ENCODE measurements at places on chromosomes 4 and X. TPM values are rescaled to one million over a fixed set of nuclear protein-coding genes. Genes with fewer than 3 reads are reported as not detected.
A peak's percentile ranks its signal among the peaks of the same experiment; 100 is the strongest.

DNA sequence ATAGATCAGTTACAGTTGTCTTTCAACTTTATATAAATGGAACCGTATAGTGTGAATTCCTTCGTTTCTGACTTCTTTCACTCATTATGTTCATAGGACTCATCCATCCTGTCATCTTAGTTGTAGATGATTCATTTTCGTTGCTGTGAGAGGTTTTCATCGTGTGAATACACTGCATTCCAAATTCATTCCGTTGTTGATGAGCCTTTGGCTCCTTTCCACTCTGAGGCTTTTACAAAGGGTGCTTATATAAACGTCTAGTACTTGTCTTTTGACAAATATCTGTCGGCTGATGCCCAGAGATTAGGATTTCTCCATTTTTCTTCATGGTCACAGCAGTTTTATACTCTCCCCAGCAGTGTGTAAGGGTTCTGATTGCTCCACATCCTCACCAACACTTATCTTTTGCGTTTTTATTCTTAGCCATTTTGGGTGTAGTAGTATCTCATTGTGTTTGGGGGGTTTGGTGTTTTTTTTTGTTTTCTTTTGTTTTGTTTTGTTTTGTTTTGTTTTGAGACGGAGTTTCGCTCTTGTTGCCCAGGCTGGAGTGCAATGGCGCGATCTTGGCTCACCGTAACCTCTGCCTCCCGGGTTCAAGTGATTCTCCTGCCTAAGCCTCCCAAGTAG lies 48.6 kb downstream of the LRP2BP start:
- no peak overlapping the region for H3K4me3 ChIP-seq
- peak overlapping the region; percentile 89 for H3K27ac ChIP-seq
- H3K27me3 ChIP-seq: no peaks in the 10 kb centered on the region
- H3K4me1 ChIP-seq: peaks cover 18% of the 10 kb centered on the region

Gene KCNIP4
- not detected for total RNA-seq

Gene SEC24D
- total RNA-seq: 97.7 TPM

Gene UGT2B11
- total RNA-seq: not detected

DNA sequence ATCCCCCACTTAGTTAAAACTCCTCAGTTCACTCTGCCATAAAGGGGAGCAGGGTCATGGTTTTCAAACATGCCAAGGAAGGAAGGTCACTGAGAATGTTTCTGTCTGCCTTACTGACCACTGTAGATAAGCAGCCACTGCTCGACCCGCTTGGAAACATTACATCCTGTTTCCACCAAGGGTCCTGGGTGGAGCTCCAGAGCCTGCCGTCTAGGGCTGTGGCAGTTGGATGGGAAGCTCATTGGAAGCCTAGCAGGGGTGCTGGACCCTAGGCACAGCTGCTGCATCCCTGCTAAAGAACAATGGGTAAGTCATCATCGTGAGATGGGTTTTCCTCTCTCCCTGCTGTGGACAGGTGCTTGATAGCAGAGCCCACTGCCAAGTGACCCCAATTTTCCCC lies 76.0 kb upstream of the SRD5A3 start:
- DNase-seq: no peak
- no peaks in the 10 kb centered on the region for H3K36me3 ChIP-seq
- no peaks in the 10 kb centered on the region for H3K27me3 ChIP-seq
- no peaks in the 10 kb centered on the region for H3K4me1 ChIP-seq
- H3K27ac ChIP-seq: no peak overlapping the region

- no peak overlapping the region for H3K27ac ChIP-seq
- no peaks in the 10 kb centered on the region for H3K4me1 ChIP-seq
- H3K4me3 ChIP-seq: no peak overlapping the region
Measured at GRCh38 chrX:30530606-30531005, 47.0 kb downstream of the TASL start.

- no peak overlapping the region for H3K4me3 ChIP-seq
- DNase-seq: no peak
- no peaks in the 10 kb centered on the region for H3K36me3 ChIP-seq
- no peaks in the 10 kb centered on the region for H3K4me1 ChIP-seq
- no peak overlapping the region for H3K27ac ChIP-seq
- no peaks in the 10 kb centered on the region for H3K27me3 ChIP-seq
Measured at GRCh38 chr4:1499465-1499864, 93.2 kb upstream of the NKX1-1 start.

Gene TMPRSS11D
- total RNA-seq: not detected

Gene TENM3
- total RNA-seq: 8.0 TPM

DNA sequence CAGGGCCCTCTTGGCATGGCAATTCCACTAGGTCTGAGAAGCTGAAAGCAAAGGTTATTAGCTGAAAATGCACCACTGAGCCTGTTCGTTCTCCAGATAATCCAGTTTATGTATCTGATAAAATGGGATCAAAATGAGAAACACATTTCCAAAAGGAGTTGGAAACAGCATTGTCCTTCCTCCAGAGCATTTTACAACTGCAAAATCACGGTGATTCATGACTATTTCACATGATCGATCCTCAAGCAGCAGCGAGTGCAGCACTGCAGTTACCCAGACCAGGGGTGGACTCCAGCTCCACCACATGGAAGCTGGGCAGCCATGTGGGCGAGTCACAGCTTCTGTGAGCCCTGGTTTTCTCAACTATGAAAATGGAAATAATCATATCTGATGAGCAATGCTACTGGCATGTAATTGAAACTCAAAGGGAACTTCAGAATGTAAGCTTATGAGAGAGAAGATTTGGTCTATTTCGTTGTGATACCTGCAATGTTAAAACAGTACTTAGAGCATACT lies 78.7 kb upstream of the MSX1 start:
- no peak overlapping the region for H3K4me3 ChIP-seq
- H3K36me3 ChIP-seq: no peaks in the 10 kb centered on the region
- H3K27me3 ChIP-seq: no peaks in the 10 kb centered on the region

GRCh38 chr4:64306255-64306565 lies 103.0 kb downstream of the TECRL start:
- no peaks in the 10 kb centered on the region for H3K4me1 ChIP-seq
- H3K4me3 ChIP-seq: no peak overlapping the region
- H3K36me3 ChIP-seq: no peaks in the 10 kb centered on the region
- no peak overlapping the region for H3K27ac ChIP-seq
- no peaks in the 10 kb centered on the region for H3K27me3 ChIP-seq
- no peak for DNase-seq

DNA sequence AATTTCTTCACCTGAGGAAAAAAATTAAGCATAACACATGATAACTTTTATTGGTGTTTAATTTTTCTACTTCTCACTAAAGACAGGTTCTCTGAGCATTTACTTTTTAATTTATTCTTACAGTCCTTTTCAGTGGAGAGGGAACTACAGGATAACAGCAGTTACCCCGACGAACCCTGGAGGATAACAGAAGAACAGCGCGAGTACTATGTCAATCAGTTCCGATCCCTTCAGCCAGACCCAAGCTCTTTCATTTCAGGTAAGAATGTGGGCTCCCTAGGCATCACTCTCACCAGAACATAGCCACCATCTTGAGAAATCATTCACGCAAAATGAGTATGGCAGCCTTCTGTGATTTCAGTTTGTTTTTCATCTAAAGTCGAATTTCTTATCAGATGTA lies 100.8 kb downstream of the REPS2 start:
- no peak for DNase-seq
- H3K27me3 ChIP-seq: no peaks in the 10 kb centered on the region
- no peak overlapping the region for H3K4me3 ChIP-seq
- no peak overlapping the region for H3K27ac ChIP-seq
- no peaks in the 10 kb centered on the region for H3K36me3 ChIP-seq
- H3K4me1 ChIP-seq: no peaks in the 10 kb centered on the region

DNA sequence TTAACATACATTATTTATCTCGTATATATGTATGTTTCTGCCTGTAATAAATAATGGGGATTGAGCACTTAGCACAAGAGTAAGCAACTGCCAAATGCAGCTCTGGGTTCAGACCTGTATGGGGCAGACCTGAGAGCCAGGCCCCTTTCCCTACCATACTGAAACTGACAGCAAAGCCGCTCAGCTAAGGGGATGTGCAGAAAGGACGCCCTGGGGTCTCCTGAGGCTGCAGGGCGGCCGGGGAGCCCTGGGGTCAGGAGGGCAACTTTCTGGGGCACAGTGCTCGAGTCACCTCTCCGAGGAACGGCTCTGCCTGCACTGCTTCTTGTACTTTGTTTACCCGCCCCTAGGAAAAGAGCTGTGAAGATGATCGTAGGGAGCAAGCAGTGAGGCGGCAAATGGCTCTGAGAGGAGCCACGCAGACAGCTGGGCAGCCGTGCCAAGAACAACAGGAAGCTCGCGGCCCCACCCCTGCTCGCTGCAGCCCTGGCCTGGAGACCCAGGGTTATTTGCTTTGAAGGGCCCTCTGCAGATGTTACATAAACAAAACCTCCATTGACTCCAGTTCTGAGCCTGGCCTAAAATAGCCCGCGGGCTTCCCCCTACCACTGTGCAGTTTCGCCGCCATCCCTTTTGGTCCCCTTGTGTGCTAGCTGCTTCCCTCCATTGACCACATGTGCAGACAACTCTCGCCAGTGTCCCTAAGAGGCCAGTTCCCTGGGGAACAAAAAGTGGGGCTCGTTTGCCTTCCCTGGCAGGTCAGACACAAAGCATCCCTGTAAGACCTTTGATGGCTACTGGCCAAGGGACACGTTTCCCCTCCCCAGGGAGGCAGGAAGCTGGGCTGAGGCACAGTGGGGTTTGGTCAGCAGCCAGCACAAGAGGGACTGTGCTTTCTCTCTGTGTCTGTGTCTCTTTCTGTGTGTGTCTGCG lies 111.3 kb upstream of the LNX1 start:
- no peaks in the 10 kb centered on the region for H3K27me3 ChIP-seq
- DNase-seq: peak; percentile 14
- peak overlapping the region; percentile 62 for H3K27ac ChIP-seq
- no peaks in the 10 kb centered on the region for H3K36me3 ChIP-seq

Gene DIPK2B
- 14.0 TPM for total RNA-seq

Measured in thoracic aorta (tissue), 2 donors.